Substantia nigra (tissue), 51 donors: ENCODE measurements at places on chromosomes 2 and 18.

DNA sequence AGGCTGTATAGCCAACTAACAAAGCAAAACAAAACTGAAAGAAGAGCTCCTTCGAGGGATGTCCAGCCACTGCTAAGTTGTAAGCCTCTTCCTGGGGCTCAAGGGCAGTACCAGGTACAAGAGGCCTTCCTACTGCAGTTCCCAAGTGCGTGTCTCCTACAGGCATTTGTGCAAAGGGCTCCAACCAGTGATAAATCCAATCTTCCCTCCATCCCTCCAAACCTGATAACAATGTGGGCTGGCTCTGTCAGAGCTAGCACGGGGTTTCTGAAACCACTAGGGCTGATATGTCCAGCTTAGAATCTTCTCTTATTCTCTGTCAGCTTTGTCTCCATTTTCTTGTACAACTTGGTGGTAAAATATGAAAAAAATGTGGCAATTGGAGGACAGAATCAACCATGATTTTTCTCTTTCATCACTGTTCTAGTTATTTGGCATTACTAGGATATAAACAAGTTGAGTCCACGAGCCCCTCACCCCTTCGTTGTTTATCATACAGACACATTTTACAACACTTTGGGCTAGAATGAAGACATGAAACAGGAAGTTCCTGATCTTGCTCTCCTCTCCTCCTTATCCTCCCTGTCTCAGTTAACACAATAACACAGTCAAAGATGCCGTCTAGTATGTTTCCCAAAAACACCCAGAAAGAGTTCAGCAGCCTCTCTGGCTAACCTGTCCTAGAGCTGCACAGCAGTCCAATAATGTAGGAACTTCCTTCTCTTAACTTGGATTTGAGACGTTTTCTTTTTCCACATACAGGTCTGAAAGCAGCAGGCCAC is 35.4 kb upstream of the WIPF1 start:
- no peak for DNase-seq

DNA sequence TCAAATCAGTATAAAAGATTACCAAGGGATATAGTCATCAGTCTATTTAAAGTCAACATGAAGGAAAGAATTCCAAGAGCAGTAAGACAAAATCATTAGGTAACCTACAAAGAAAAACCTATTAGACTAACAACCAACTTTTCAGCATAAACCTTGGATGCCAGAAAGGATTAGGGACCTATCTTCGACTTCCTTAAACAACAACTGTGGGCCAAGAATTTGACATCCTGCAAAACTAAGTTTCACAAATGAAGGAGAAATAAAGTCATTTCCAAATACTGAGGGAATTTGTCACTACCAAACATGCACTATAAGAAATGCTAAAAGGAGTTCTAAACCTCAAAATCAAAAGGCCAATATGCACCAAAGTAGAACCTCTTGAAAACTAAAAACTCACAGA is 147.9 kb upstream of the TFPI start:
- DNase-seq = no peak

GRCh38 chr18:30792051-30792450 is 250.5 kb downstream of the DSC3 start:
- no peak for DNase-seq

- DNase-seq = no peak
Measured at GRCh38 chr2:192887337-192887736, 692.6 kb upstream of the TMEFF2 start.

DNA sequence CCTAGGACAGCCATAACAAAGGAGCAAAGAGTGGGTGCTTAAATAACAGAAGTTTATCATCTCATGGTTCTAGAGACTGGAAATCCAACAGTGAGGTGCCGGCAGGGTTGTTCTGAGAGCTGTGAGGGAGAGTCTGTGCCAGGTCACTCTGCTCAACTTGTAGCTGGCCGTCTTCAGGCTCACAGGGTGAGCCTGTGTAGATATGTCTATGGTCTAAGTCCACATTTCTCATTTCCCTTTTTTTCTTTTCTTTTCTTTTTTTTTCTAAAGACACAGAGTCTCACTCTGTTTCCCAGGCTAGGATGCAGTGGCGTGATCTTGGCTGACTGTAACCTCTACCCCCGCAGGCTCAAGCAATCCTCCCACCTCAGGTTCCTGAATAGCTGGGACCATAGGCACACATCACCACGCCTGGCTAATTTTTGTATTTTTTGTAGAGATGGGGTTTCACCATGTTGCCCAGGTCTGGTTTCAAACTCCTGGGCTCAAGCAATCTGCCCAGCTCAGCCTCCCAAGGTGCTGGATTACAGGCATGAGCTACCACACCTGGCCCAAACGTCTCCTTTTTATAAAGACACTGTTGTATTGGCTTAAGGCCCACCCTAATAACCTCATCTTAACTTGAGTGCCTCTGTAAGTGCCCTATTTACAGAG is 142.2 kb downstream of the SP3 start:
- no peak for DNase-seq

DNA sequence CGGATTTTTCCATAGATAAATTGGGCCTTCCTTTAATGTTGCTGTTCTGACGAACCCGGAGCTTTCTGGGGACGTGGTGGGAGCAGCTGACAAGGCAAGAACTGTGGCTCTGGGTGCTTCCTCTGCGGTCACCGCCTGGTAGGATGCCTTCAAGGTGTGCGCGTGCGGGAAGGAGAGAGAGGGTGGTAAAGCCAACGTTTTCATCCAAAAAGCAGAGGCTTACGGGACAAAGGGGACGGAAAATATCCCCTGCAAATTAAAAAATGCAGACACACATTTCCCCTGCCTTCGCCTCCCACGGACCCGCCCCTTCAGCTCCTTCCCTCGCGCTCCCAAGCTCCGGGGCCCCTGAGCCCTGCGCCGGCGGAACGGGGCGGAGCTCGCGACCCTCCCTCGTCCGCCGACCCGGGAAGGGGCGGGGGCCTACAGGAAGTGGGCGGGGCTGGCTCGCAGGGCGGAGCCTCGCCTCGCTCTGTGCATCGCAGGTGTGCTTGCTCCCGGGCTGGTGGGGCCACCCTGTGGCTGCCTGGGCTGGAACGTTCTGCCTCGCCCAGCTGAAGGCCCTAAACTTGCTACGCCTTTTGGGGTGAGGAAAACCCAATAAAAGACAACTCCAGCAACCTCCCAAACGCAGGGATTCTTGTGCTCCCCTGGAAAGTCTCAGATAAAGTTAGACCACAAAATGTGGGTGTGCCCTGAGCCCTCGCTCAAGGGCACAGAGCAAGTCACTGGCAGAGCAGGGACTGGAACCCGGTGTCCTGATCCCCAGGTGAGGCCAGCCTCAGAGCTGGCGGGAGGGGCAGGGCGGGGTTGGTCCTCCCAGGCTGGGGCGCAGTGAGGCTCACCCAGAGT is 25.4 kb upstream of the SLC66A3 start:
- DNase-seq = no peak

DNA sequence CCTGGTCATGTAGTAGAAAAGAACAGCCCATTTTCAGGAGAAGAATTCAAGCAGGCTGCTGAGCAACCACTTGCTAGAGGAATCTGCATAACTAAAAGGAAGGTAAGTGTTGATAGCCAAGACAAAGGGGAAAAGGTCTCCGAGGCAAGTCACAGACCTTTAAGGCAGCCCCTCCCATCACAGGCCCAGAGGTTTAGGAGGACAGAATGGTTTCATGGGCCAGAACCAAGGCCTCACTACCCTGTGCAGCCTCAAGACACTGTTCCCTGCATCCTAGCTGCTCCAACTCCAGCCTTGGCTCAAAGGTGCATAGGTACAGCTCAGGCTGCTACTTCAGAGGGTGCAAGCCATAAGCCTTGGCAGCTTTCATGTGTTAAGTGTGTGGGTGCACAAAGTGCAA is 238.6 kb upstream of the CYP26B1 start:
- no peak for DNase-seq

- no peak for DNase-seq
Measured at GRCh38 chr2:216508229-216508628, 9.6 kb downstream of the RPL37A start.

DNA sequence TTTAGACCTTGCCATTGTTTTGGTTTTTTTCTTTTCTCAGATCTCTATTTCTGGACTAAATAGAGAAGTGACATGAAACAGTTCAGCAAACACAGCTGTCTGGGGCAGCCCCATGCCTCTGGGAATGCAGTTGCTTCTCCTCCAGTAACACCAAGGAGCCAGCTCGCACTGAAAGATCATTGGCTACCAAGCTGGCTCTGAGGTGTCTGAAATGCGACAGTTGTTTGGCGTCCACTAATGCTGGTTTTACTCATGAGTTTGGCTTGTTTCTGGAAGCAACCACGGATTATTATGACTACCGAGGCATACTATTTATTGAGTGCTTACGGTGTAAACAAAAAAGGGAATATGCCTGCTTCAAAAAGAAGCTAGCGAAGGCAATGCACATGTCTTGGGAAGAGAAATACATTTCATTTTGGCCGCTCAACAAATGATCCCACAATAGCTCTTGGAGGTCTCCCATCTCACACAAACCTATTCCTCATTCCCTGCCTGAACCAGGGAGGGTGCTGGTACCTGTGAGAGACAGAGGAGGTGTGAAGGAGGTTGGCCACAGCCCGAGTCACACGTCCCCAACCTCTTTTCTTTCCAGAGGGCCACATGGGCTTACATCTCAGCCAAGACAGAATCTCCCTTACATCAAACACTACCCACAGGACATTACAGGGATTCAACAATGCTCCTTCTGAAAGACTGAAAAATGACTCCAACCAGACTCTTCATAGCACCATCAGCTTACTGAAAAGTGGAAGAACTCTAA is 37.5 kb upstream of the NEB start:
- no peak for DNase-seq

- peak; percentile 25 for DNase-seq
Measured at GRCh38 chr18:21241301-21242048, 557 bp upstream of the GREB1L start.

- DNase-seq = no peak
Measured at GRCh38 chr18:74410441-74410992, 46.6 kb downstream of the DIPK1C start.

- no peak for DNase-seq
Measured at GRCh38 chr2:151852260-151853069, 24.2 kb upstream of the ARL5A start.

DNA sequence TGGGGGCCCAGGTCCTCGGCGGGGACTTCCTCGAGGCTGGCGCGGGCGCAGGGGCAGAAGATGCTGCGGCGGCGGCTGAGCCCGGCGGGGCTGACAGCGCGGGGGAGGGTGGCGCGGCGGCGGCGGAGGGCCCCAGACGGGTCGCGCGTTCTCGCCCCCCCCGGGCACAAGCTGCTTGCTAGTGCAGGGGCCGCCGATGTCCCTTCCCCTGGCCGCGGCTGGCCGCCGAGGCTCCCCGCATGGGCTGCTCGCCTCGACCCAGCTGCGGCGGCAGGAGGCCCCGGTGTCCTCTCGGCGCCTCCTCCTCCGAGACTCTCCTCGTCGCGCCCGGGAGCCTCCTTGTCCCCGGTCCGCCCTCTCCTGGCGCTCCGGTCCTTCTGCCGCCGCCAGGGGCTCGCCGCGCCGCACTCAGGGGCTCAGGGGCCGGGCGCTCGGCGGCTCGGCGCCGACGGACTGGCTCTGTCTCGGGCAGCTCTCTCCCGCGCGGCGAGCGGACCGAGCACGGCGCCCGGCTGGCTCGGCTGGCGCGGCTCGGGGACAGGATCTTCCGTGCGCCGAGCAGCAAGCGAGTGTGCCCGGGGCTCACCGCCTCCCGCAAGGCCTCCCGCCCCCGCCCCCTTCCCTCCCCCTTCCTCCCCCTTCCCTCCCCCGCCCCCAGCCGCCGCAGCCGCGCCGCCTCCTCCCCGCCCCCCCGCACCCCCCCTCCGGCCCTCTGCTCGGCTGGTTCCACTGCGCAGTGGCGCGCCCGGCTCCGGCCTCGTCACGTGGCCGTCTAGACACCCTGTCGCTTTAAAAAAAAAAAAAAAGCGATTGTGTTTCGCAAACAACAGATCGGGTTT is 902 bp upstream of the SMAD7 start:
- peak; percentile 68 for DNase-seq

GRCh38 chr2:105278654-105279053 is 37.1 kb downstream of the GPR45 start:
- DNase-seq = no peak

GRCh38 chr2:8515864-8516533 is 165.9 kb upstream of the ID2 start:
- no peak for DNase-seq

DNA sequence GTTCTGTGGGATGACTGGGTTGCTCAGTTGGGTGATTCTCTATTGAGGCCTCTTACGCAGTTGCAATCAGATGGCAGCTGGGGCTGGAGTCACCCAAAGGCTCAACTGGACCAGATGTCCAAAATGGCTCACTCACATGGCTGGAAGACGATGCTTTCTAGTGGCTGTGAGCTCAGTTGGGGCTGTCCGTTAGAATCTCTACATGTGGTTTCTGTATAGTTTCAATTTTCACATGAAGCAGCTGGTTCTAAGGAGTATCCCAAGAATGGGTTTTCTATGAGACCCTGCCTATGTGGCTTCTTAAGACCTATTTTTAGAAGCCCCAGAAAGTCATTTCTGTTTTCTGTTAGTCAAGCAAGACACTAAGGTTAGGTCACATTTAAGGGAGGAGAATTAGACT is 4.4 kb downstream of the XRCC5 start:
- DNase-seq = no peak

- no peak for DNase-seq
Measured at GRCh38 chr2:110925479-110925878, 193.1 kb downstream of the ACOXL start.

DNA sequence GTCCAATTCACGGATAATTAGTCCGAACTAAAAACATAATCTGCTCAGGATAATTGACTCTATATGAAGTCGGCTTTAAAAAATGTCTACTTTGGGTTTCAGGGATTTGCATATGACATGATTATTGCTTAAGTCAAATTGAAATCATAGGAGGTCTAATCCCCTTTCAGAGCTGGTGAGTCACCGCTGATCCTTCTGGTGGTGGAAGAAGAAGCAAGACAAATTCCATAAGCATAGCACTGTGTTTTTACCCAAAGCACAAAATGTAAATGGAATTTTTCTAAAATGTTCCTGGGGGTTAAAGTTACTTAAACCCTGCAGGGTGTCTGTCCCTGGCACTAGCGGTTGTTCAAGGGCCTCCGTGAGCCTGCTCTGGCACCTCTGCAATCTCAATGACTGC is 460.2 kb downstream of the LRATD1 start:
- no peak for DNase-seq

GRCh38 chr18:79571211-79572092 is 108.2 kb upstream of the CTDP1 start:
- DNase-seq = no peak

GRCh38 chr2:234143896-234144295 is 93.4 kb downstream of the SPP2 start:
- DNase-seq = no peak

DNA sequence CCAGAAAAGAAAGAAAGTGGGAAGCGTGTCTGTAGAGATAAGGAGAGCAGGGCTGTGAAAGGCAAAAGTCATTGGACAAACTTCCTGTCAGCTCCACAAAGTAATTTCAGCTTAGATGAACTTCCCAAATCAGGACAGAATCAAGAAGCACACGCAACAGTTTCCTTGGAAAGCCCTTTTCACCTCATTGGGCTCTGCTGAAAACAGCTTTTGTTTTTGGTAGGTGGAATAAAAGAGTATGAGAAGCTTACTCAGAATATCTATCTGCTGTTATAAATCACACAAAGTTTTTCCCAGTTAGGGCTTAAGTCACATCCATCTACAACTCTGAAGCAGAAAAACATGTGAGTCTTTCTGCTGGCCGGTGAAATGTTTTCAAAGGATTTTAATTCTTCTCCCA is 42.4 kb upstream of the EFEMP1 start:
- no peak for DNase-seq
